NCI-H510A (cell line): ENCODE measurements at places on chromosomes 2 and 18.

- no peak for DNase-seq
These were observed 38.7 kb downstream of the STK39 start for GRCh38 chr2:168208652-168209051.

- DNase-seq, result no peak
These were observed 134.5 kb downstream of the INHBB start for GRCh38 chr2:120480346-120480902.

DNA sequence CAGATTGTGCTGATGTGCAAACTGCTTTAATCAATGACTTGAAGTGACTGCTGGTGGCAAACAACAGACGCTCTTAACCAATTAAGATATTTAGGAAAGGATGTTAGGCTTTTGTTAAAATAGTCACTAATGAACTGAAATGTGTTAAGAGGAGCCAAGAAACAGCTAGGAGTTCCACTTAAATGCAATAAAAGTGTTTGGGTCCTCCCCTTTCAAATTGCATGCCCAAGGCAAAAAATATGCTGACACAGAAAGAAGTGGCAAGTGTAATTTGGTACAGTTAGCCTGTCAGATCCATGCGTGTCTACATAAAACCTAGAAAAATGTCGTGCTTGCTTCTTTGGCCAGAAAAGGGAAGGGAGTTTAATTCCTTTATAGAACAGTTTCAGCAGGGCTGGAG, 61.9 kb downstream of the XRCC5 start:
- DNase-seq, result no peak

DNA sequence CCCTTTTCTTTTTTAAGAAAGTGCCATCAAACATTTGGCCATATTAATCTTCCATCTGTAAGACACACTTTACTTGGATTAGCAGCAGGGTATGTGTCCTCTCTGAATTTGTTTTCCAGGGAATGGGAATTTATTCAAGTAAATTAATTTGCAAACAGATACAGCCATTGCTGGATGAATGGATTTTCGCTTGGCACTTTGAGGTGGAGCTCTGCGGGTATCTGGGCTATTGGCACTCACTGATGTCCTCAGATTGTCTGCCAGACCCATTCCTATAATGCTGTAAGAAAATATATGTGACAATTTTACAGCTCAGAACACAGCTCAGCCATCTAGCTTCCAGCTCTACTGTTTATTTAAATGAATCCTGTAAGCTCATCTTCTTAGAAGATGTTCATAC, 201.2 kb upstream of the CDH20 start:
- no peak for DNase-seq

DNA sequence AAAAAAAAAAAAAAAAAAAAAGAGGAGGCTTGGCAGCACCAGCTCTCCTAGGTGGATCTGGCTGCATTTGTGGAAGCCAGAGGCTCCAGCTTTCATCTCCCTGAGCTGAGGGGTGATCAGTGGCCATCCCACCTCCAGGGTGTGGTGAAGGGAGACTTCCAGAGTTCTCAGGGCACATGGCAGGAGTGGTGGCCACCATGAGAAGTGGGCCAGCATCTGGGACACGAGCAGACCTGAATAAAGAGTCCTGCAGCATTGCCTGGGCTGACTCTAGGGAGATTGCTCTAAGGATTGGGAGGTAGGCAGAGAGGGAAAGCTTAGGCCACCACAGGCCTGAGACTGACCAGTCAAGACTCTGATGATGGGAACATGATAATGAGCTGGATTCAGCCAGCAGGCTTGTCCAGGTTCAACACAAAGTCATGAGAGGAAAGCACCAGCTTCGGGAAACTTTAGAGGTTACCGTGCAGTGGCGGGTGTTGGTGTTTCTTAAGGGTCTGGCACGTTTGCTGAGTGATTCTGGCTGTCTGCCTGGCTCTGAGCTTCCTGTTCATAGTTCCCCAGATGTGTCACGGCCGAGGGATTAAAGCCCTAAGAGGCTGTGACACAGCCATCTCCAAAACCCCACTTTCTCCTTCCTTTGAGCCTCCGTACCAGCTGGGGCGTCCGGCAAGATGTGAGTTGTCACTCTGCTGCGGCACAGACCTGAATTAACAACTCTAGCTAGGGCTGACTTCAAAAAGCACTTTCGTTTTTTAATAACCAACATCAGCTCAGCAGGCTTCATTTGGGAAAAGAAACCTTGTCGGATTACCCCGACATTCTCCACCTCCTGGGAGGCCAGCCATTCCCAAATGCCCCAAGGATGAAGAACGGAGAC, 38.3 kb upstream of the IL1R1 start:
- DNase-seq, result no peak

- no peak for DNase-seq
These were observed 29.0 kb upstream of the MAL start for GRCh38 chr2:94996305-94997100.

DNA sequence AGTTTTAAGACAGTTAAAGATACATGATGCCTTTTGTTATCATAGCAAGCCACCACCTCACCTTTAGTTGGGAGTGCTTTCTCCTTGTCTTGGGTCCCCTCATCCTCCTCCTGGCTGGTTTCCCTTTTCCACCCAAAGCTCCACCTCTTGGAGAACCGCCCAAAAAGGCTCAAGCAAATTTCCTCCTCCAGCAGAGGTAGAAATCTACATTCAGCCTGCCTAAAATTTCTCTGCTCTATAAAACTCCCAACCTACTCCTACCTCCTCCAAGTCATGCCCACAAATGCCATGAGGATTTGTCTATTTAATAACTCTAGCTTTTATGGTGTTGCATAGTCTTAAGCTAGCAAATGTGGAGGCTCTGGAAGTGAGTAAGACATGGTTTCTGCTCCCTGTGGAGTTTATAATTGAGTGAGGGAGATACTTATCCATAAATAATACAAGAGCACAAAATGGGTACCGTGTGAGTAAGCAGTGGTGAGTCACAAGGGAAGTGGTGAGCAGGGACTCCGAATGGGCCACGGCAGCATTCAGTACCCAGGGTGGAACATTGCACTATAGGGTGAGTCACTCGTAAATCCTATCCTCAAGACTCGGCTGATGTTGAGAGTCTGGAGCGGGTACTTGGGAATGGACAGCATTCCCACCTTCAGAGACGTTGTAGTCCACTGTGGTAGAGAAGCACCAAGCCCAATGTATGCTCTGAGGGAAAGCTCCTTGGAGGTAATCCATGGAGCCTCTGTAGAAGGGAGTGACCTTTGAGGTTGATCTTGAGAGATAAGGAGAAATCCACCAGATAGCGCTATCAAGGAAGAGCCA, 146.3 kb downstream of the RTN4 start:
- DNase-seq, result no peak
